ENCODE measurements at places on chromosomes 7 and 10. TPM values are rescaled to one million over a fixed set of nuclear protein-coding genes. Genes with fewer than 3 reads are reported as not detected.

NUTM2E gene
- total RNA-seq = not detected

CPEB3 gene
- 6.1 TPM for total RNA-seq

ZPBP gene
- not detected for total RNA-seq

PLAC9 gene
- 18.0 TPM for total RNA-seq

PDK4 gene
- total RNA-seq = 582 TPM

VIPR2 gene
- 3.6 TPM for total RNA-seq

PLXNA4 gene
- total RNA-seq = 37.1 TPM

GRCh38 chr7:27117887-27118491, 12.6 kb downstream of the HOXA4 start:
- no peak for DNase-seq

DNA sequence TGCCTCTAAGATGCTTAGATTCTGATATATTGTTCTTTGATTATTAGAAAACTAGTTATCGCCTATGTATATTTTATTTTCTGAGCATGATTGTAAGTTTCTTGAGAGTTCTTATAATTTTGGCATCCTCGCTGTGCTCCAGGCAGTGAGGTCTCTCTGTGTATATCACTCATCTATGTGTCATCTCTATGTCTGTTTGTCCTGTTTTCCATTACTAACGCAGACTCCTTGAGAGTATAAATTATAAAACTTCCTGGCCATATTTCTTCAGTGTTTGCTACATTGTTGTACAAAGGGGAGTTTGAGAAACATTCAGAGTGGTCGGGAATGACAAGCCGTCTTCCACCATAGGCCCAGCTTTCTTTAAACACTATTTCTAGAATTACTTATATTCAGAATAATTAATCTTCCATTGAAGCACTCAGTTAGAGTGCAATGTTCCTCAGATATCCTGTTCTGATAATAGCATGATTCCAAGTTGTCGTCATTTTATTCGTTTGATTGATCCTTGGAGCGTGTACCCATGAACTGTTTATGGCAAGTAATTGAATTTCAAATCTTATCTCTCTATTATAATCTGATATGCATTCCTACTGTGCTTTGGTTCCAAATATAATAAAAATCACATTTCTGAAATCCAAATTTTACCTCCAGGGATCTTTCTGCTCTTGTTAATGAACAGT, 206.6 kb downstream of the BAMBI start:
- DNase-seq = no peak

DNA sequence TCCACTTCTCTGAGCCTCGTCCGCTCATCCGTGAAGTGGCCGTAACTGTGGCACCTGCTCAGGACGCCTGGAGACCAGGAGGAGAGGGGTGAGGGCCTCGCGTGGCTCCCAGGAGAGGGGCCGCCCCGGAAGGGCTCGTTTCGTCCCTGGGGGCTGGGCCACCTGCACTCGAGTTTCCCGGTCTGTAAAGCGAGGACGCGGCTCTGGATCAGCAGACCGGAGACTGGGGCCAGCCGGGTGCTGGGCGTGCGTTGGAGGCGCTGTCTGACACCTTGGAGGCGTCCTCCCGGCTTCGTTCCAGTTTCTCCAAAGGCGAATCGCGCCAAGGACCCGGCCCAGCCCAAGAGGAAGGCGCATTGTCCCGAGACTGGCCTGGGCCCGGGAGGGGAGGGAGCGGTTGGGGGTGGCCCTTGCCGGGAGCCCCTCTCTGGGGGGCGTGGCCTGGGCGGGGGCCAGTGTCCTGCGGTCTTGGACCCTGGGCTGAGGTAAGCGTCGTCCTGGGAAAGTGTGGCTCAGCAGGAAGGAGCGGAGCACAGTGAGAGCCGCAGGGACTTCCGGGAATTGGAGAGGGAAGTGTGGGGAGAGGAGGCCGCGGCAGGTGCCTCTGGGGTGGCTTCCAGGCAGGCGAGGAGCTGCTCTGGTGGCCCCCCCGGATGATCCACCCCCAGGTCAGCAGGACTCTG, 89.6 kb downstream of the FOXL3 start:
- no peak for DNase-seq

- DNase-seq = no peak
These were observed 9.0 kb downstream of the SFRP5 start for GRCh38 chr10:97762816-97763215.

GRCh38 chr7:29318853-29319718, 124.5 kb downstream of the CHN2 start:
- no peak for DNase-seq

- DNase-seq = no peak
These were observed 39.8 kb downstream of the WBP1L start for GRCh38 chr10:102783568-102783967.

DNA sequence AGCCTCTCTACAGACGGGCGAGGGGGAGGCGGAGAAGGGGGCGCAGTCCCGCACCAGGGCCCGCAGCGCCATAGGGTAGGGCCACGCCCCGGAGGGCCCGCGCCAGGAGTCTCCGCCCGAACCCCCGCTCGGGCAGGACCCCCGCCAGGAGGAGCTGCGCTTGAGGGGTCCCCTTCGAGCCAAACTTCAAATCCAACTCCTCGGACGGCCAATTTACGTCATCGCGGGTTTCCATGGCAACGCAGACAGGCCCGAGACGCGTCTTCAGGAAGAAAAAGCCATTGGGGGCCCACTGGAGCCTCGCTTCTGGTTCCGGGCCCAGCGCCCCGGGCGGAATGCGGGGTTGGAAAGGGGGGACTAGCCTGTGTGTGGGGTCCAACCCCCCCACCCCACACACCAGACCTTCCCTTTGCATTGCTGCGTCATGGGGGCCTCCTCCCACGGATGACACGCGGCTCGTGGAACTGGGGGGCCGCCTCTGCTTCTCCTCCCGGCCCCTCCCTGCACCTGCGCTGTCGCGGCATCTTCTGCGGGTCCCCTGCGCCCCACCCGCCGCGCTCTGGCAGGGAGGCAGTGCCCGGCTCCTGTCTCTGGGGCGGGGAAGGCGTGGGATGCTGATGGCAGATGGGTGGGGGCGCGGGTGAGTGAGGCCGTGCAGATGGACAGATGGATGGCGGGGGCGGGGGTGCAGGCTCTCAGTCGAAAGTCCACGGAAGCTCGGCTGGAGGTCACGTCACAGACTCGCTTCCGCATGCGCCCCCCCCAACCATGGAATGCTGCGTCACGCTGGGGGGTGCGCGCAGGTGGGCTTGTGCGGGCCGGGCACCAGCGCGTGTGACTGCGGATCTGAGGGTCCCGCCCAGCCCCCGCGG, 1.2 kb downstream of the CALY start:
- no peak for DNase-seq

DNA sequence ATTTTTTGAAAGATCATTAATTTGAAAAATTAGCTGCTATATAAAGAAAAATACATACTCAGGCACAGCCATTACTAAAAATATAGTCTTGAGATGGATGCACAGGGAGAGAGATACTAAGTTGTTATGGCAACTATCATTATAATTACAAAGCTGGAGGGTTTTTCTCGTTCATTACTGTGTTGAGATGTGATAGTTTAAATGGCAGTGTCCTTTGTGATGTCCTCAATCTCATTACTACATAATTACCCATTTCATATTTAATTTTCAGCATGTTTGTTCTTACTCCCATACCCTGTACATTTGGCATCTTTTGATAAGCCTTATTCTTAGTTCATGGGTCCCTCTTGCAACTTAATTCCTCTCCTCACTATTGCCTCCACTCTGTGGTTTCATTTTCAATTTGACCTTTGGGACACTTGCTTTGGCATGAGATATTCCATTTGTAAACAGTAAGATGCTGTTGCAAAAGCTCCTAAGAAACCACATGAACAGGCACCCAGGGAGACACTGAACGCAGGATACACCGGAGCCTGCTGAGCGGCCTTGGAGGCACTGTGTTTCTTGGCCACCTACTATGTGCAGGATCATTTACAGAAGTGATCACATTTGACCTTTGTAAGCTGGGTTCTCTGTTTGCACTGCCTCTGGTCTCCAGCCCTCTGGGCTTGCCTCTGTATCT, 4.8 kb upstream of the CPXM2 start:
- DNase-seq = no peak

DNA sequence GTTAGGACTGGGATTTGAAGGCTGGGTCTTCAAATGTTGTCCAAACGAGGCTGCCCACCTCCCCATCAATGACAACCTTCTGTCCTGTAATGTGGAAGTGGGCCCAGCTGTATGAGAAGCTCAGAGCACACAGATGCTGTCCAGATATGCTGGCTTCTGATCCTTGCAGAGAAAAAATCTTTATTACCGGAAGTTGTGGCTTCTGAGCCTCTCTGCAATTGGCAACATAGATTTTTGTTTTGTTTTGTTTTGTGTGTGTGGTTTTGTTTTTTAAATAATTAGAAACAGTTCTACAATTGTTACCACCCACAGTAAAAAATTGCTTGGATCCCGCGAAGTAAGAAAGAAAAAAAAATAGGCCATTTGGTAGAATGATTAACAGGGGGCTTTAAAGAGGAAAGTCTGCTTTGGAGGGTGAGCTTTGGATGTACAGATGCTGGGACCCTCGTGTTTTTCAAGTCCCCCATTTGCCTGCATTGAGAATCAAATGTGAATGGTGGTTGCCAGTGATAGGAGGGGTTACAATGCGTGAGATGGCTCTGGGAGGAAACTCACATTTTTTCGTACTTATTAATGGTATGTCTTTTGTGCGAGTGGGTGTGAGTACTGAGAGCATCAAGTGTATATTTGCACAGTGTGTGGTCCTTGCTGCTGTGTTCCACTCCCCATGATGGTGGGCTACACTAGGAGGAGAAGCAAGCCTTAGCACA, 153.2 kb downstream of the TCF7L2 start:
- DNase-seq = no peak

GRCh38 chr7:5314864-5315263, 32.1 kb downstream of the SLC29A4 start:
- no peak for DNase-seq

GRCh38 chr7:20270867-20271266, 53.7 kb upstream of the MACC1 start:
- DNase-seq = no peak

DNA sequence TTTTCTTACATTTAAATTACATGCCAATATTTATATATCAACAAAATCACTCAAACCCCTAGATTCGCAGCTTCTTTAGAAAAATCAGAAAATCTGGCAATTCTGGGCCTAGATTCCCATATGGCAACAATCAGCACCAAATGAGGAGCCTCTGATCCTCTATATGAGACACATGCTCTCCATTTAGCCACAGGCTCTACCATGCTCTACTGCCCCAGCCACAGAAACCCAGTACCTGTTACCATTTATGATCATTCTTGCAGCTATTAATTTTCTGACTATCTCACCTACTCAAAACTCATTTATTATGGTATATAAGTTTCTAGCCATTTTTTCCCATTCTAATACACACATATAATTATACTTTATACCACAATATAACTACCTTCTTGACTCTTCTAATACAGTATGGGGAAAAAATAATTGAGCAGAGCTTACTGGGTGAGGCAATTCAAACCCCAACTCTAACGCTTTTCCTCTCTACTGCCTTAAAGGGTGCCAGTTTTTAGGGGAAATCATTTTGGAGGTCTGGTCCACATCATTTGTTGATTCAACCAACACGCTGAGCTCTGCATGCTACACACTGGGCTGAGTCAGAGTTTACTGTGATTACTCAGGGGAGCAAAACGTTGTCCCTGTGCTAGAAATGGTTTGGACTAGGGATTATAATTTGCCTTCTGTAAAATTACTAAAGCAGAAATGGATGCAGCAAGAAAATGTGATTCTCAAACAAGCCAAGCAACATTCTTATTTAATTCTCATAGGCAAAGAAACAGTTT, 11.6 kb downstream of the PDLIM1 start:
- DNase-seq = no peak

DNA sequence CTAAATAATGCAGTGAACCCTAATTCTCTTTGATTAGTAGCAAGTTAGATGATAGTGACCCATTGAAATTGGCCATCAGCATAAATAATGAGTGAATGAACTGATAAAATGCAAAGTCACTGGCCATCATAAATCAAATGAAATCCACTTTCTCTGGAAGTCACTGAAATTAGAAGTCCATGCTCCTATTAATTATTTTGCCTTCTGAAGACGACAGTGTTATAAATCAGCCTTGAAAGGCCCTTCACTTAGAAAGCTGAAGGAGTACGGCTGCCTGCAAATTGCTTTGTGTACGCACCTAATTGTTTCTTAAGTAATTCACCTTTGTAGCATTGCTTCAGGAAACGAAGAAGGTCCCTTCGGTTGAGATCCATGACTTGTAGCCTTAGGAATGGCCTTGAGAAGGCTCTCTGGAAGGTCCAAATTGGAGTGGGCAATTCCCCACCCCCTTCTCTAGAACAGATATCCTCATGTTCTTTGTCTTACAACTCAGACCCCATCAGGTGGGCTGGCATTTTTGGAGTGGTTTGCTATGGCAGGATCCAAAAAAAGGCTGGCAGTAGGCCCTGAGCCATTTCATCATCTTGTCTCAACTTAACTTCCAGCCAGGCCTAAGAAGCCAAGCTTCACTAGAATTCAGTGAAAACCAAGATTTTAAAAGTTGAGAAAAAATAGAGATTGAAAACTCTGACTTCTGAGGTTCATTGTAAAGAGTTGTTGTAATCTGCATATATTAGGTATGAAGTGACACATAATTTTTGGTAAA, 420.3 kb downstream of the LRMDA start:
- no peak for DNase-seq

DNA sequence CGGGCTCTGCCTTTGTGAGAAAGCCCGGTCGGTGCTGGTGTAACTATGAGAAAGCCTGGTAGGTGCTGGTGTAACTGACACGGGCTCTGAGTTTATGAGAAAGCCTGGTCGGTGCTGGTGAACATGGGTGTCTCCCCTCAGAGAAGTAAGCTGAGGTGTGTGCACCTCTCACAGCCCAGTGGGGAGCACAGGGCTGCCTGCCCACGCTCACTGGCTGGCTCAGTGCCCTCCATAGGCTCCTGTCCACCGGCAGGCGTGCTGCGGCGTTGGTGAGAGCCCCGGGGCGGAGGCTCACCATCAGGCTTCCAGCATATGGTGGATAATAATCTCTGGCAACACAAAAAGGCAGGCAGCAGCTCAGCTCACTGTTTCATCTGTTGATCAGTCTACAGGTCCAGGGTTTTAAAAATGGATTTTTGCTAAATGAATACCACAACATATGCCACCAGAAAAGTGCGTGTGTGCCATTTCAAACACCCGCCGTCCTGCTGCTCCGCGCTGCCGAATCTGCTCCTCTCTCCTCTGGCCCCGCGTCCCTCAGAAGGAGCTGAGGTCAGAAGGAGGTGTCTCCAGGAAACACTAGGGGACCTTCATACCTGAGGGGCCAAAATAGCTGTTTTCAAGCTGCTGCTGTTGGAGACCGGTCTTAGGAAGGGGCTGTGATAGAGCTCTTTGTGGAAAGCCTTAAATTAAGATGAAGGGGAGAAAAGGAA, 365.7 kb downstream of the DNAJB6 start:
- no peak for DNase-seq
